ACHN (cell line): ENCODE measurements at places on chromosomes 5 and 9.

DNA sequence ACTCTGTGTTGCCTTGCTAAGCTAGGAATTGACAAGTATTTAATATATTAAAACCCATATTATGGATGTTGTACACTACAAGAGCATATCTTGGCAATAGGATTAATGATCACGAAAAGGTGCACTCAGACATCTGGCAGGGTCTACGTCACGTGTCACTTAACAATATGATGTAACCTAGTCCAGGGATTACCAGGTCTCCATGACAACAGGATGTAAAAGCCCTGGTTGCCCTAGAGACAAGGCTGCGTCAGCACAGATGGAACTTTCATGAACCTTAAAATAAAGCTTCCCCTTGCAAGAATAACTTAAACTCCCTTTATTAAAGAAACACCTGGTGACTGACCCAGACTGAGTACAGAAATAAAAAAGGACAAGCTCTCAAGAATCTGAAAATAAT is 717.8 kb downstream of the CDH18 start:
- DNase-seq: no peak

DNA sequence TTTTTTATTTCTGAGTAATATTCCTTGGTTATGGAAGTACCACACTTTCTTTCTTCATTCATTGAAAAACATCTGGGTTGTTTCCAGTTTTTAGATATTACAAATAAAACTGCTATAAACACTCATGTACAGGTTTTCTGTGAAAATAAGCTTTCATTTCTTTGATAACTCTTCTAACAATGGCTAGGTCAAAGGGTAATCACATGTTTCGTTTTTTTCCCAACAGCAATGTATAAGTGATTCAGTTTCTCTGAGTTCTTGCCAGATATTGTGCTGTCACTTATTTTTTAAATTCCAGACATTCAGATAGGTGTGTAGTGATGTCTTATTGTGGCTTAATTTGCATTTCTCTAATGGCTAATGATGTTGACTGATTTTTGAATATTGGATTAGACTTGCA is 16.7 kb upstream of the TNPO1 start:
- DNase-seq: no peak

GRCh38 chr9:104138243-104138868 is 44.2 kb downstream of the SMC2 start:
- DNase-seq: no peak

DNA sequence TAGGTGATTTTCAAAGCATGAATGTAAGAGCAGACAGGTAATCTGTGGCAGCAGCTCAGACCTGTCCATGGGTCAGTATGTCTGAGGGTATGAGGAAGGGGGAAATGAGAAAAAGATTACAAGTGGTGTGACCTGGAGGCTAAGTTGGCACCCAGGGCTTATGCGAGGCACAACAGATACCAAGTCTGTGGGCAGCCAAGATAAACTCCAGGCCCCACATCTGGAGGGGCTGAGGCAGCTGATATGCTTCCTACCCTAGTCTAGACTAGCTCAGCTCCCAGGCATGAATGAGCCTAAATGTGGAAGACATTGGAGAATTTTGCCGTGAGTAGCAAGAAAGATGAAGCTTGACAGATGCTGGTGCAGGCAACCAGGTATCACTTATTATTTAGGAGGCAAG is 151.7 kb downstream of the PIK3R1 start:
- no peak for DNase-seq

- peak; percentile 50 for DNase-seq
These were observed 19.2 kb upstream of the SHB start for GRCh38 chr9:38088006-38088925.

DNA sequence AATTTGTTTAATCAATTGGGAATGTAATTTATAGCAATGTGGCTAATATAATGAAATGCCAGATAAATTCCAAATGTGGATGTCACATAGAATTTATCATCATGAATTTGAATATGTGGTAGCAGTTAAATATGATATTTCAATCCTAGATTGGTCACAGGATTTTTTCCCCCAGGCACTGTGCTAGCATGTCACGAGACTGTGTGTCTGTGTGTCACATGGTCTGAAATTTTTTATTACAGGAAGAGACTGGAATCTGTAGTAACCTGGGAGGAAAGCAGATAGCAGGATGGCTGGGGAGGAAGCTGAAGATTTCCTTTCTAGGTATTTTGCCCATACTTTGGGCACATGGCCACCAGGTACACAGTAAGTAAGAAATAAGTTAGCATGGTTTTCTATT is 35.4 kb upstream of the MSH3 start:
- DNase-seq: no peak

GRCh38 chr5:142976861-142977260 is 206.7 kb downstream of the ARHGAP26 start:
- DNase-seq: peak; percentile 20

DNA sequence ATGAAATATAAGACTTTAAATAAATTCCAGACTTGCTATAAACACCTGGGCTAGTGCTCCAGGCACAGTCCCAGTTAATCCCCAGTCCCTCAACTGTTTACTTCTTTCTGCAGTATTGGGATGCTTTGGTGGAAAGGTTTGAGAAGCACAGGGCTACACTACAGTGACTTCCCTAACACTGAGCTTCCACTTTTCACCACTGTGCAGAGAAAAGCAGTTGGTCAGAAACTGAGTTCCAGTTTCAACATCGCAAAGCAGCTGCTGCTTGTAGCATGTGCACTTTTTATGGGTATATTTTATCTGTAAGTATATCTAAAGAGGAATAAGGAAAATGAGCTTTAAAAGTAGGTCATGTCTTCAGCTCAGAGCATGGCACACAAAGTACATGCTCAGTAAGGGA is 339.7 kb downstream of the NTRK2 start:
- DNase-seq: no peak

GRCh38 chr9:70504834-70505233 is 90.4 kb upstream of the KLF9 start:
- no peak for DNase-seq

DNA sequence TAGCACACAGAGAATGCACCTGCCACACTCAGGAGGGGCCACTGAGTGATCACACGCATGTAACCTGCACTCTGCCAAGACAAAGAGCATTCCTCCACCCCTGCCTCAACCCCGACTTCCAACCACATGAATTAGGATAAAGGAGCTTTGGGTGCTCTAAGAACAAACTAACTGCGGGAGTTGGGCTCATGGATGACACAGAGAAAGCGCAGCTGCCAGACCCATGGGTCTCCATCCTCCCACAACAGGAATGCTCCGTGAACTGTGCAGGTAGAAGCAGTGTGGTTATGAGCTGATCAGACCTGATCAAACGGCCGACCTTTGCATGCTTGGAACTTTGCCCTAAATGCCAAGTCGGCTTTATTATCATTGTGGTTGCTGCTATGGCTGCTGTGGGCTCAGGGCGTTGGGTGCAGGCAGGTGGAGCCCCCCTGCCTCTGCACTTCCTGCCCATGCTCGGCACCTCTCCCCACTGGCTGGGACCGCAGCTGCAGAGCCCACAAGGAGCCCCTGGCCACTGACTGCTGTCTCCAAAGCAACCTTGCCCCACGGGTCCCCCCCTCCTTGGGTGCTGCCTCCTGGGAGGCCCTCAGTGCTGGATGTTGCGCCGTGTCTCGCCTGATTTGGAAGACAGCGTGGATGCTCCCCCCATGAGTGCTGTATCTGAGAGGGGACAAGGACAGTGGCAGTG is 2.6 kb upstream of the SLC6A3 start:
- no peak for DNase-seq

- DNase-seq: no peak
These were observed 12.5 kb downstream of the SH3RF2 start for GRCh38 chr5:145948921-145949320.

- DNase-seq: no peak
These were observed 95.6 kb downstream of the ADAMTS16 start for GRCh38 chr5:5235685-5236084.

DNA sequence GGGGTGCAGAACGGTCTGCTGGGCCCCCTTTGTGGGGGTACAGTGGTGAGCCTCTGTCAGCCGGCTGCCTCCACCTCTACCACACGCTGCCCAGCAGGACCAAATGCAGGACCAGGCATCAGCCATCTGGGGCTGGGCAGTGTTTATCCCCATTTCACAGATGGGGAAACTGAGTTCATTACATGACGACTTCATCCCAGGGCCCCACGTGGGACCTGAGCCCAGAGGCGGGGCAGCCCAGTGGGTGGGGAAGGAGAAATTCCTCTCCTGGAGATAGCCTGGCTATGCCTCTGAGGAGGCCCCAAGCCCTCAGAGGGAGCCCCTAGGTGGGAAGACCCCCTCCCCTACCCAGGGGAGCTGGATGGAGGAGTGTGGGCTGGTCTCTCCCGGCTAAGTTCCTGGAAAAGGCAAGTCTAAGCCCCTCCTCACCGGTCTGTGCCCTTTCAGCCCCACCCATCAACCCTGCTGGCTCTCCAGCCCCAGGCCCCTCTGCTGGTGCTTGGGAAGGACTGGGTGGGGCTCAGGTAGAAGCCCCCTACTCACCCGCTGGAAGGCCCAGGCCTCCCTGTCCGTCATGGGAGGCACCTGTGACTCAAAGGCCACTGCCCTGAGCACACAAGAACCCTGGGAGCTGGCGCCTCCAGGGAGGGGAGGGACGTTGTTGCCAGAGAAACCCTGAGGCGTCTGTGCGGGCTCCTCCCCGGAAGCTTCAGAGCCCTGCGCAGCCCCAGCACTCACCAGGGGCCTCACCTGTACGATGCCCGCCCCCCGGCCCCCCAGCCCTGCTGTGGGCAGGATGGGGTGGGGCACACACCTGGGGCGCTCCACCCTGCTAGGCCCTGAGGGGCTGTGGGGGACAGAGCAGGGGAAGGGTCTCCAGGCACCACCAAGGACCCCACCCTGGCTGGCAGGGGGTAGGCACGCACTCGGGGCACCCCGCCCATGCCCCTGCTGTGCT is 7.4 kb upstream of the CCDC187 start:
- no peak for DNase-seq

DNA sequence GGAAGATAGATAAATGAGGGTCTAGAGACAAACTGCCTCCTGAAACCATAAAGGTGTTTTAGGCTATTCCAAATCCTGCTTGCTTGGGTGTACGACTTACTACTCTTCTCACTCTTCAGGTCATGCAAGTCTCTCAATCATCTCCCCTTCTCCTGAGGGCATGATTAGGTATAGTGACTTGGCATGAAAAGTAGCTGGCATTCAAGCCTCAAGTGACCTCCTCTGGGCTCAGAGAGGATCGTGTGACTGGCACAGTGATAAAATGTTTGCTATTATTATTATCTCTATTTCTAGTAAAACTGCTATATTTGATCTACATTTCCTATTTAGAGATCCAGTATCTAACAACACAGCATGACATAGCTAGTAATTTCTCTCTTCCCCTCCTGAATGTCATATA is 494.8 kb downstream of the SPOCK1 start:
- DNase-seq: no peak

DNA sequence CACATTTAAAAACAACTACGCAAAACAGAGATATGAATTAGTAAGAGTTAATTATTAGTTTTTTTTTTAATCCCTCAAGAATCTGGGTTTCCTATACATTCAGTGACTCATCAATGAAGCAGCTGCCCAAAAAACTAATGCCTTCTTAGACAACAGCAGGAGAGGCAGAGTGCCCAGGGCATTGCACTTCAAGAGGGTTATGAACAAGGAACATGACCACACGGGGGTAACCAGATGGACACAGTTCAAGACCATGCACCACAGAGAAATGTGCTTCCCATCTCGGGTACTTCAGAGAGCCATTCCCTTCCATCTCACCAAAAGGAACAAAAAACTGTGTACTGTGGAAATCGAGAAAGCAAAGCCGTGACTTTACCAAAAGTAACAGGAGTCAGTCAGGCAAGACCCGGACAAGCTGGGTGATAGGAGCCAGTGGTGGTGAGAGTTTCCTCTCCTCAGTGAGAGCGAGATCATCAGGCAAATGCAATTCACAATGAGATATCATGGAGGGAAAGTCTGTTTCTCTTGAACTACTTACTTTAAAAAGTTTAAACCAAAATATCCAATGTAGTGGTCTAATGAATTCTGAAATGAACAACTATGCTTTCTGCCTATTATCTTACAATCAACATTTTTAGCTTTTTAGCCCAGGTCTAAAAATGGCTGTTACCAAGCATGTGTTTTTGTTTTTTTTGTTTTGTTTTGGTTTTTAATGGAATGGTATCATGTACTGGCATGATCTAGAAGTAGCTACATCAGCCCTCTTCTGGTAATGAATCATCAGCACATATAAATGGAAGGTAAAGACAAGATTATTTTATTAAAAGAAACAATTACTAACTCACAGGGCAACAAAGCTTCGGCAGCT is 192.1 kb downstream of the TSSK1B start:
- no peak for DNase-seq

DNA sequence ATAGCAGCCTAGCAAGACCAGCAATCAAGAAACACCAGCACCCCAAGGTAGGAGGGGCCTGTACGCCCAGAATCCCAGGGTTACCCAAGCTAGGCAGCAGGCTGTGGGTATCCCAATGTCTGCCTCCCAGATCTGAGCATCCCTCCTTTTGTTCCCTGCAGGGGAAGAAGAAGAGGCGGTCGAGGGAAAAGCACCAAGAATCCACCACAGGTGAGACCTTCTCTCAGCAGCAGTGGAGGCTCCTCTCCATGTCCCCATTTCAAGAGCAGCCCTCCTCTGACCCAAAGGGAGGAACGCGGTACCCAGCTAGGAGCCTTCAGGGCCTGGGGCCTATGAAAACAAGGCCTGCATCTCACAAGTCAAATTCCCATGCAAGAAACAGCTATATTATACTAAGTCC is 28.9 kb downstream of the TCF7 start:
- DNase-seq: no peak

DNA sequence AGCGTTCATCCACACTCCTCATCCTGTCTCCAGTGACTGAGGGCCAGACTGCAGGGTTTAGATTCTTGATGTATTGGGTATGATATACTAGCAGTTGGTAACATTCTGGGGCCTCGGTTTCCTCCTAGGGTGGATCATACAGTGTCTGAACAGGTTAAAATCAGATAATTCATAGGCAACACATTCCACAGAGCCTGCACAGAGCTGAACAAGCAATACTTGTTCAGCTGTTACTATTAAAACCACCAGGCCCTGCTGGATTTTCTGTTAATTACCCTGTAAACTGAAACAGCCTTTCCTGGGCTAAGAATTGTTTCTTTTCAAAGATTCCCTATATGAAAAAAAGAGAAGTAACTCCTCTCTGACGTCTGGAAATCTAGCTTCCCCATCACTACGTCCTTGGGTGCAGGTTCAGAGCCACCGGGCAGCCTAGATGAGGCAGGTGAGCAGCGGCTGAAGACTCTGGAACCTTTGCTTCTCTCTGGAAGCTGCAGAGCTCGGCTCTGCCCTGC is 1313.5 kb upstream of the WWC1 start:
- no peak for DNase-seq

- no peak for DNase-seq
These were observed 195.4 kb downstream of the MPDZ start for GRCh38 chr9:13083963-13084528.

- DNase-seq: no peak
These were observed 31.8 kb upstream of the FABP6 start for GRCh38 chr5:160197341-160198144.

DNA sequence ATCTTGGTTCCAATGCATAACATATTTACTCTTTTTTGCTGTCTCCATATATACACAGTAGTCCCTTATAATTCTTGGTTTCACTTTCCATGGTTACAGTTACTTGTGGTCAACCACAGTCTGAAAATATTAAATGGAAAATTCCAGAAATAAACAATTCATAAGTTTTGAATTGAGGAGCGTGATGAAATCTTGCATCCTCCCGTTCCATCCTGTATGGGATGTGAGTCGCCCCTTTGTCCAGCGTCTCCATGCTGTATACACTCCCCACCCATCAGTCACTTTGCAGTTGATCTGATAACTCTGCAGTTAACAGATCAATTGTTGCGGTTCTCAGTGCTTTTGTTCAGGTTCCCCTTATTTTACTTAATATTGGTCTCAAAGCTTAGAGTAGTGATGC is 11.5 kb upstream of the FAF2 start:
- no peak for DNase-seq

GRCh38 chr9:90927496-90927895 is 125.9 kb downstream of the SYK start:
- DNase-seq: no peak
